Stimulated activated CD8-positive, alpha-beta memory T cell treated with anti-CD3 and anti-CD28 coated beads, Interleukin-7, amount 100 ng/mL, for 1 hour (primary cell): ENCODE measurements at places on chromosomes 12 and 14.

DNA sequence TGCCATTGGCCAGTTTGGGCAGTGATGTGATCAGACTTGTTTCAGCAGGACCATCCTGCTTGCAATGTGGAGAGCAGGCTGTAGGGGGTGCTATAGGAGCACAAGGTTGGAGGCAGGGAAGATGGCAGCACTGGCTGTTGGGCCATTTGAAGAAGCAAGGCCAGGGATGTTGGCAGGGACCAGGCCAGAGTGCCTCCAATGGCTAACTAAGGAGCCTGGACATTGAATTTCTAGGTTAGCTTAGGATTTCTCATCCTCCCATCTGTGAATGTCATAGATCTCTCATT lies 23.5 kb downstream of the FGF23 start:
- peak; percentile 5 for DNase-seq

DNA sequence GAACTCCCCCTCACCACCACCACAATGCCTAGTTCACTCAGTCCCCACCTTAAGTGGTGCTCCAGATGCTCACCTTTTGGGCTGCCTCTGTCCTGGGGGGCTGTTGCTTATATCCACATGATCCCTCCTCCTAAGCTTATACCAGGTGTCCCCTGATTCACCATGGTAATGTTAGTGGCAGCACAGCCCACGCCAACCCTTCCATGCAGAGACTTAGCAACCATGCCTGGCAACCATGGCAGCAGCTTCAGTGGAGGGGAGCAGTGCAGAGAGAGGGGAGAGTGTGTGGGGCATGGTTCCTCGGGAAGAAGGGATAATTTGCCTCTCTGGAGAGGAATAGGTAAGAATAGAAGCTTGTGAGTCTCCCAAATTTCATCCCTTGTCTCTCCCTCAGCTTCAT lies 1.2 kb upstream of the DDN start:
- no peak for DNase-seq

DNA sequence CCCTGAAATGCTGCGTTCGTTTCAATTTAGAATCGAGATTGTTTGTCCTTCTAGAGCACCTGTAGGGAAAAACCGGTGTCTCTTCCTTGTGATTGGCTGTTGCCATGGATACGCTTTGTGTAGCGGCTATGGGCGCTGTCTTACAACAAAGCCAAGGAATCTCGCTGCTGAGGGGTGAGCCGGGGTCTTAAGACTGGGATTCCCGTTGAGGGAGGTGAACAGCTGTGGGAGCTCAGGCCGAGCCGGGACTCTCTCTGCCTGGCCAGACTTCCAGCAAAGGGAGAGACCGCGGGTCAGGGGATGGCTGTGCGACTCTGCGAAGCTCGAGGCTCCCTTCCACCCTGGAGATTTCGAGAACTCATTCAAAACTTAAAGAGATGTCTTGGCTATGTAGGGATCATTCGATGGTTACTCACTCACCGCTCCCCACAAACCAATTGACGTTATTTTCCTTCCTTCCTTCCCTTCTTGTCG lies at the start of the genes LRRIQ1 and TSPAN19:
Gene LRRIQ1 (plus strand): TSS at position 118 of the 474 bp plus-strand sequence. CDS start 1,826 bp downstream, outside the sequence.
Gene TSPAN19 (minus strand): TSS at position 44 of the 474 bp plus-strand sequence. CDS start 6,331 bp downstream, outside the sequence.
- no peak for DNase-seq

DNA sequence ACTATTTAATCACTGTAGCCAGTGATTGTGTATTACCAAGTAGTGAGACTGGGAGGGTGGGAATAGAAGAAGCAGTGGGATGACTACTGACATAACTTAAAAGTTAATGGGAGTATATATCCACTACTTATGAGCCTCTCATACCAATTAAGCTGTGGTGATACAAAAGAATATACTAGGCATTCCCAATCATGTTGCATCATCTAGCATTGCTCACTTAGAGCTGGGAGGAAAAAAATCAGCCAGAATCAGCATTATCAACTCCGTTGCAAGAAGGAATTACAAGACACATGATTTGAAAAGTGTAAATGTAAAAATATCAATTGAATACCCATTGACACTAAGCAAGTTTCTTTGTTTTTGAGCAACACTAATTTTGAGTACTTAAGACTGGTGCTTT lies 745 bp upstream of the PPP1R36 start:
- DNase-seq, result no peak

DNA sequence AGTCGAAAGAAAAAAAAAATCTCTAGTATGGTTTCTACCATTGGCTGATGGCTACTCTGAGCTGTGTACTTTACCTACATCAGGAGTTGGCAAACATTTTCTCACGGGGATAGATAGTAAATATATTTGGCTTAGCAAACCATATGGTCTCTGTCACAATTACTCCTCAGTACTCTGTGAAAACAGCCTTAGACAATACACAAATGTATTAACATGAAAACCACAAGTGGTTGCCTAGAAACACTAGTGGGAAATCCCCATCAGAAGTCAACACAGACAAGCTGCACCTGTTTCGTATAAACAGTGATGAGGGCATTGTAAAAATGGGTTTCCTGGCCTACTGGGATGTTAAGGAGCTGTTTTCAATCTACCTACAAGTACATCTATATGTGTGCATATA lies 84.6 kb upstream of the NAV3 start:
- DNase-seq, result no peak

- DNase-seq, result no peak
Observed at GRCh38 chr12:57621497-57622292, 10.5 kb downstream of the ARHGEF25 start.

GRCh38 chr14:71231521-71232393 lies 324.5 kb downstream of the PCNX1 start:
- no peak for DNase-seq

- no peak for DNase-seq
Observed at GRCh38 chr14:69501423-69501838, 16.9 kb downstream of the PLEKHD1 start.

DNA sequence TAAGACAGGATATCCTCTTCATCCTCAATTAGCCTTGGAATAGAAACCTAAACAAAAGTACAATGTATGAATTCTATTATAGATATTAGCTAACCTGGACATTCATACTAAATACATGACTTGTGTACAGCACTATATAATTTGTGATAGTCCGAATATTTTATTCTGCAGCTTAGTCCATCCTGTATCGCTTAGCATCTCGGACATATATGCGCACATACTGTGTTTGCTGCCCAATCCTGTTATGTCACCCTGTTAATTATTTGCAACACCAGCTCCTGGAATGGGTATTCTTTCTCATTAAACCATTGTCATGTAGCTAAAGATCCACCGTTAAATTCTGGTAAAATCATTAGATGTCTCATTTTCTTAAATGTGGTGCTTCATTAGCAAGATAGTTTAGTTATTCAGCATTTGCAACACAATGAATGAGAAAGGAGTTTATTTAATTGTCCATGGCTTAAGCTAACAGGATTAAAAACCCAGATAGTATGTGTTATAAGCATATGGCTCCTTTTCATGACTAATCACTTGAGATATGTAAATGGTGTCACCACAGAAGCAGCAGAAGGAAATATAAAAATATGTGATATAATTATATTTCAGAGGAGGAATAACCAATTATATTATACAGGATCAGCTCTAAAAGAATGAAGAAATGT lies 156.0 kb upstream of the ARHGAP5 start:
- DNase-seq, result no peak

DNA sequence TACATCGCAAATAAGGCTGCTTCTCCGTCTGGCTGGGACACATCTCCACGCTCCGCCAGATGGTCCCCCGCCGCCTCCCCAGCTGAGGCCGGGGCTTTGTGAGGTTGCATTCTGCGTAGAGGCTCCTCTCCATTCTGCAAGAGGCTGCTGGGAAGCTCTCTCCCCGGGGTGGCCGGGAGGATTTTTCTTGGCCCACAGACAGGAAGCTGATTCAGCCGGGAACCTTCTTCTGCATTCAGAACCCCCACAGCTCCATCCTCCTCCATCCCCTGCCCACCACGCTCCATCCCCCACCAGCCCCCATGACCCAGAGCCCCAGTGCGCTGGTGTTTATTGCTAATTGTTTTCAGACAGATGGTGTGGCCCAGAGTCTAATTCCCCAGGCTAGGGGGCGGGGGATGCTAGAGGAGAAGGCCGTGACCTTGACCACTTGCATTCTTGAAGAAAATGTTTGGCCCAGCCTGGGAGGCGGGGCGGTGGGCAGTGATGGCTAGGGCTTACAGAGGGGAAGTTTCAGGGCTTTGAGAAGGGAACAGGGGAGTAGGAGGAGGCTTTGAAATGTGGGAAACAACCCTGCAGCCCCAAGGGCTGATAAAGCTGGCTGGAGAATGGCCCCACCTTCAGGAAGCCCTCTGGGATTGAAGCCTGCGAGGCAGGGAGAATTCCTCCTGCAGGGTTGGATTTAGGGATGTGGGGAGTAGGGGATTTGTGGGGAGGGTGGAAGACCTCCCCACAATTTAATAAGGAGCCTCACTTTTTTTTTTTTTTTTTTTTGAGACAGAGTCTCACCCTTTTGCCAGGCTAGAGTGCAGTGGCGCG lies 88.5 kb upstream of the NCOR2 start:
- no peak for DNase-seq

DNA sequence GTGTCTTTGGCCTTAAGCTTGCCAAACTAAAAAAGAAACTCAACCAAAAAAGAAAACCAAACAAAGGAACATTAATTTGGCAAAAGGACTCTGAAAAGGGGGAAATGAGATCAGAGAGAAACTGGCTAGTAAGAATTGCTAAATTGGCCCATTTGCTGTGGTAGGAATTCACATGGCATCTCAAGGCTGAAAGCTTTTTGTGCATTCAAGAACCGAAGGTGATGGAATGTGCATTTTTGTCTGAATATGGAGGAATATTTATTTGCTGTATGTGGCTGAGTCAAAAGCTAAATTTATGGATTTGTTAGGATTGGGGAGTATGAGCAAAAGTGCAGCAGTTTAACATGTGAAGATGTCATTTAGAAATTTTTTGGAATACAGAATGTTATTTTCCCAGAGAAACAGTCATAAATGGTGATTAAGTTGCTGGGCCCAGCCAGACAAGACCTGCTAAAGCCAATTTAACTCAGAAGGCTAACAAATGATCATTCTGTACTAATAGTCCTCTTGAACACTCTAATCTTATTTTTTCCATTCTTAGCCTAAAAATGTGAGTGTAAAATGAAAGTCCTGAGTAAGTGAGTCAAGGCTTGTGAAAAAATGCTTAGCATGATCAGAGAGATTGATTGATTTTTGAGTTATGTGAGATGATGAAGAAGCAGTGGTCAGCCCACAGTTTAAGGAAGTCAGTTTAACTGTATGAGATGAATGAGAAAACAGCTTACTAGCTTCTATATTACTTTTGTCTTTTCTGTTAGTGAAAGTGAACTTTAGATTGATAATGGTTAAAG lies 94.1 kb downstream of the ANO6 start:
- no peak for DNase-seq

DNA sequence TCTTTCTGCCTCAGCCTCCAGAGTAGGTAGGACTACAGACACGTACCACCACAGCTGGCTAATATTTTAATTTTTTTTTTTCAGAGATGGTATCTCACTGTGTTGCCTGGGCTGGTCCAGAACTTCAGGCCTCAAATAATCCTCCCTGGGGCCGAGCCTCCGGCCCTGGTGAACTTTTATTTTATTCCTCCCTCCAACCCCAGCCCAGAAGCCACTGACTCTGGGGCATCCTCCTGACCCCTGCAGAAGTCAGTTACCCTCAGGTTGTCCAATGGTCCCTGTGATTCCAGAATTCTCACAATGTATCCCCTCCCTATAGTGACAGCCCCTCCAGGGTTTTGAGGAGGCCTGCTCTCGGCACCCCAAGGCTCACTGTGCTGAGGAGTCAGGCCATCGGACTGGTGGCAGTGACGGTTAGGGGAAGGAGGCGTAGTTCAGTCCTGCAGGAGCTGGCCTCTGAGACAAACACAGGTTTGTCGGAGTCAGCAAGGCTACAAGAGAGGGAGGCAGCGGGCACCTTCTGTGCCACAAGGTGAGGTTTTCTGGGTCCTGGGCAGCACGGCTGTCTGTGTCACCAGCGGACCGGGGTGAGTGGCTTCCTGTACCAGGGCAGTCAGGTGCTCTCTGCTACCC lies 19.4 kb upstream of the FIGNL2 start:
- no peak for DNase-seq

GRCh38 chr12:24615967-24616411 lies 332.9 kb downstream of the BCAT1 start:
- DNase-seq, result no peak
